B cell (primary cell): ENCODE measurements at places on chromosomes 12 and 14.

DNA sequence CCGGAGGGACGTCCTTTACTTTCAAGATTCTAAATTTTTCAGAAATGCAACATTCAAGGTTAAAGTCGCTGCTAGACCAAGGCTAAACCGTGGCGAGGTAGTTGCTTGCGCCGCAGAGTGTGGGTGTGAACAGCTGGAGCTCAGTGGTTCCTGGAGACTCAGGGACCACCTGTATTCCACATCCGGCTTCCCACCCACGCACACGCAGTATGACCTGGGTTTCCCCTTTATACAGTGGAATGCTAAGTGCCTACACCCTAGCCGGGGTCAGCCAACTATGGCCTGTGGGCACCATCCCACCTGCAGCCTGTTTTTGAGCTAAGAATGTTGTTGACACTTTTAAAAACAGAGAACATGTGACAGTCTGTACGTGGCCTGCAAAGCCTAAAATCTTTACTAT, 42.9 kb upstream of the TESC start:
- H3K4me3 ChIP-seq = no peak overlapping the region
- peaks cover 3% of the 10 kb centered on the region for H3K36me3 ChIP-seq
- DNase-seq = peak; percentile 46
- H3K27ac ChIP-seq = peak overlapping the region; percentile 43

DNA sequence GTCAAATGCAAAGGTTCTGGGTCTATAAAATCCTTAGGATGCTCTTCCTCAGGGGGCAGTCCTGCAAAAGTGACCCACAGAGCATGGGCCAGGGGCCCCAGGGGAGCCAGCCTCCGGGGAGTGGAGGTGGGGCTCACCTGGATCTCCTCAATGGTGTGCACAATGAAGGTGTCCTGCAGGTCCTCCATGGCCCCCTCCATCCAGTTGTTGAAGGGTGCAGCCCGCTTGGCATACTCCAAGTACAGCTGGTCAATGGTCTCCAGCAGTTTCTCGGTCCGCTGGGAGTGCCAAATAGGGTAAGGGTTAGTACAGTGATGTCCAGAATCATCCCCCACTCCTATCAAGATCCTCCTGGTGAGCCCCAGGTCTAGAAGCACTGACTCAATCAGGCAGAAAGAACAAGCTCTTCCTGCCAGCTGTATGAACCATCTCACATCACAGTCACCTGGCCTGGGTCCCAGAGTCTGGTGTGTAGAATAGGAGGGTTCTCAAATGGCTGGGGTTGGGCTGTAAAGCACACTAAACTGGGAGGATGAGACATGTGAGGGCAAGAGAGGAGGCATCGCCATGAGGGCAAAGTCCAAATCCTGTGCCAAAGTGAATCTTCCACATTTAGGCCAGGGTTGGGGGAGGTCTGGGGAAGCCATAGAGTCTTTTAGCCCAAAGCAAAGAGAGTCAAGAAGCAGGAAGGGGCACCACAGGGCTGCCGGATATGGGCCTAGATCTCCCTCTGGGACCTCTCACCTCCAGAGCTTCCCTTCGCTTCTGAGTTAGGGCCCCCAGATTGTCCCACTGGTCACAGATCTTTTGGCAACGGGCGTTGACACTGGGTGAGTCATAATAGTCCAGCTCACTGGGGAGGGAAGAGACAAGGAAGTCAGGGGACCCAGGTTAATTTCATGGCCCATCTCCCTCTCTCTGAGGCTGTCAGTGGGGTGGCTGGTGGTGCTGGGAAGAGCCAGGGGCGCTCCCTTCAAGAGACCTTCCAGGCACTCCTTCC, 91.5 kb upstream of the ZFP36L1 start:
- no peak overlapping the region for H3K27ac ChIP-seq
- no peaks in the 10 kb centered on the region for H3K27me3 ChIP-seq
- no peaks in the 10 kb centered on the region for H3K36me3 ChIP-seq

GRCh38 chr12:57780284-57780897, 2.2 kb upstream of the TSFM start:
- peaks cover 17% of the 10 kb centered on the region for H3K4me1 ChIP-seq
- no peaks in the 10 kb centered on the region for H3K27me3 ChIP-seq
- no peaks in the 10 kb centered on the region for H3K36me3 ChIP-seq

DNA sequence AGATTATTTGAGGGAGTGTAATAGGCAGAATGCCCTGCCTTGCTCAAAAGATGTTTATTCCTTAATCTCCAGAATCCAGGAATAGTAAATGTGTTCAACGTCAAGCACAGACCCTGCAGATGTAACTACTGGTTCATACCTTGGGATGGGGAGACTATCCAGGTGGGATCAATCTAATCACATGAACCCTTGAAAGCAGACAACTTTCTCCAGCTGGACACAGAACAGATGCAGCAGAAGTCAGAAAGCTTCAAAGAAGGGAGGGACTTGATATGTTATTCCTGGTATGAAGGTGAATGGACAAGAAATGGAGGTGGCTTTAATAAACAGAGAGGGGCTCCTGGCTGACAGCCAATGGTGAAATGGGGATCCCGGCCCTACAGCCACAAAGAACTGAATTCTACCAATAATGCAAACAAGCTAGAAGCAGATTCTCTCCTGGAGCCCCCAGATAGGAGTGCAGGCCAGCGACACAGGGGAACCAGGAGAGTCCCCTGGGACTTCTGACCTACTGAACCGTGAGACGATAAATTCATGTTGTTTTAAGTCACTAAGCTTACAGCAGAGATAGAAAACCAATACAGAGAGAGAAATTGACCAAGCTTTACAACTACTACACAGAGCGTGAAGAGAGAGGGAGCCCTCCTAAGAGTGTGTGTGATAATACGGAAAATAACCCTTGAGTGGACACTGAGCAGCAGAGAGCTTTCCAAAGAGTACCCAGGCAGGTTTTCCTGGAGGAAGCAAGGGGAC, 133.5 kb upstream of the TMEM132C start:
- H3K36me3 ChIP-seq = no peaks in the 10 kb centered on the region
- no peak overlapping the region for H3K27ac ChIP-seq
- H3K4me1 ChIP-seq = no peaks in the 10 kb centered on the region

GRCh38 chr12:99706736-99707473, 59.4 kb downstream of the GARIN6 start:
- no peak overlapping the region for H3K4me3 ChIP-seq
- no peak overlapping the region for H3K27ac ChIP-seq
- DNase-seq = no peak
- no peaks in the 10 kb centered on the region for H3K4me1 ChIP-seq
- H3K27me3 ChIP-seq = no peaks in the 10 kb centered on the region

GRCh38 chr14:76678244-76678800, 82.9 kb upstream of the VASH1 start:
- no peak for DNase-seq
- no peaks in the 10 kb centered on the region for H3K4me1 ChIP-seq
- H3K27ac ChIP-seq = no peak overlapping the region
- H3K4me3 ChIP-seq = no peak overlapping the region

DNA sequence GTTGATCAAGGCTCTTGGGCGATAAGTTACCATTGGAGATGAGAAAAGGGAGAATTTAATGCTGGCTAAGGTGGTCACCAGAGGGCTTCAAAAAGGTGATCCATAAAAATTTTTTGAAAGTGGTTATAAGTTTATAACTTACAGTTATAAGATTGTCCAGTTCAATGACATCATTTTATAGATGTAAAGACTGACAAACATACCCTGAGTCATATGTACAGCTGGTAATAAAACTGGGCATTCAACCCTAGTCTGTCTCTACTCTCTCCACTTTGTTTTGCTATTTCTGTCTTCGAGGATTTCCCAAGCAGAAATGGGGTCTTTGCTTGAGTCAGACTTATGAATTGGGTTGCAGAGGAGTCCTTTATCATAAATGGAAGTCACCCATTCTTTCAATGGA, 454.0 kb downstream of the SOX5 start:
- no peaks in the 10 kb centered on the region for H3K4me1 ChIP-seq
- no peak overlapping the region for H3K4me3 ChIP-seq
- H3K27me3 ChIP-seq = no peaks in the 10 kb centered on the region
- no peak for DNase-seq
- H3K36me3 ChIP-seq = no peaks in the 10 kb centered on the region

DNA sequence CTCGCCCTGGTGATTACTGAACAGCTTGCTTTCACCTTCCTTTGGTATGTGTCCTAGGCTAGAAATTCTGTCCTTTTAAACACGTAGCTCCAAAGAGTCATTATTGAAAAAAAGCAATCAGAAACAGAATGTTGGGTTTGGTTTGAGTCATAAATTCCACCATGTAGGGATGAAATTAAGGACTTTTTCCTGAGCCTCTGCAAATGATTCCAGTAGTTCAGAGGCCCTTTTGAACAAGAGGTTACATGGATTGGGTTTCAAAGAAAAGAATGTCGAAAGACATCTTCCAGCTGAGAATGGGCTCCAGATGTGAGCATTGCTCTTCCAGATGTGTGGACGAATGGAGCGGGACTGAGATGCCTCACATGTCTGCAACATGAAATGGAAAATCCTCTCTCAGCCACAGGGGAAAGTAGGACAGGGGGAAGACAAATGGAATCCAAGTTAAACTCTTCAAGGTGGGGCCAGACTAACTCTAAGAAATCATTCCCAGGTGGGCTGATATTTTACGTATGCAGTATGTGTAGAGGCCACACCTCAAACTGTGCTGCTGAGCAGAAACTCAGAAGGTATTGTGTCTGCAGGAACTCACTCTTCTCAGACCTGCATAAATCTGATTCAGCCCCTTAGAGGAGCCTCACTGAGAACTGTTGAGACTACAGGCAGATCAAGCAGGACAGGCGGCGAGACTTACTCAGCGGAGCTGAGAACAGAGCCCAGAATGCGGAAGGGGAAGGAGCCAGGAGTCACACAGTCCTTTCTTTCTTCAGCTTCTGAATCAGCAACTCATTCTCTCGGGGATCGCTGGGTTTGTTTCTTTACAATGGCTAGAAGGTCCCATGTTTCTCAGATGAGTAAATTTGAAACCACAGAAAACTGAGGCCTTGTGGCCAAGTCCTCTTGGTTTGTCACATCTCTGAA, 23.3 kb upstream of the EMP1 start:
- DNase-seq = peak; percentile 46
- no peak overlapping the region for H3K4me3 ChIP-seq
- H3K27me3 ChIP-seq = no peaks in the 10 kb centered on the region
- peaks cover 10% of the 10 kb centered on the region for H3K4me1 ChIP-seq
- no peaks in the 10 kb centered on the region for H3K36me3 ChIP-seq

DNA sequence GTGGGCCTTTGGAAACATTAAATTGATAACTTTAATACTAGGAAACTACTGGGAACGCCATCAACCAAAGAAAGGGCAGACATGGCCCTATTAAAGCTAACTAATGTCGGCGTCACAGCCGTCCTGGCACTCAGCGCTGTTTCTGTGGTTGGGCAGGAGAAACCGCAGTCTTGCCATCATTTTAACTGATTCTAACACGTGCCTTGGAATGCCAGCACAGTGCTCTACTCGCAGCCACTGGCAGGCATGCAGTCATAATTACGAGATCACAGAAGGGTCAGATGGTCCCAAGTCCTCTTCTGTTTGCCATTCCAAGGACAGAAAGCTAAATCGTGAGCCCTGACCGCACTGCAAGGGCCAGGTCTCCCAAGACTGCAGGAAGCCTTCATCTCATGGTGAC, 75.2 kb downstream of the RIMBP2 start:
- no peak overlapping the region for H3K27ac ChIP-seq
- no peak for DNase-seq
- H3K4me1 ChIP-seq = no peaks in the 10 kb centered on the region
- no peaks in the 10 kb centered on the region for H3K36me3 ChIP-seq

DNA sequence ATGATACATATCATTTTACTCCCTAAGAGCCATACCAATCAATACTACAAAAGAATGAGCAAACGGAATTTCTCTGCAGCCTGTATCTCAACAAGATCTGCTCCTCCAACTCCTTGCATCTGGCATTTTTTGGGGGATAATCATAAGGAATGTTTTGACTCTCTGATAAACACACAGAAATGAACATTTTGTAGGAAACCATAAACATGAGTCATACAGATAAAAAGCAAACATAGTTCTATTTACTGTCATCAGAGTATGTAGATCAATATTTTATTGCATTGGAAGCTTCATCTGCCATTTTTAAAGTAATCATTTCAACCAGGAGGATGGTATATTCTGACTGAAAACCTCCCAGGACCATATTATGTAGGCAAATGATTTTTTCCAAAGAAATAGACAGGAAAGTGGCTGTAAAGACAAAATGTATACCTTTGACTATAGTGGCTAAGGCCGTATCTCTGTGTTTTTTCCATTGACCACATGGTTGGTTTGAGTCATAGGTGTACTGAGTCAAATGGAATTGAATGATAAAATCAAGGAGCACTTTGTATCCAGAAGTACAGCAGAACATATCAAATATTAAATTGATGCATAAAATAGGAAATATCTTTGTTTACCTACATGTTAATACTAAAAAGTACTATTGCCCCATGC, 32.4 kb upstream of the CD69 start:
- no peaks in the 10 kb centered on the region for H3K27me3 ChIP-seq
- no peaks in the 10 kb centered on the region for H3K36me3 ChIP-seq
- DNase-seq = no peak
- no peak overlapping the region for H3K27ac ChIP-seq

- no peak overlapping the region for H3K4me3 ChIP-seq
- no peaks in the 10 kb centered on the region for H3K4me1 ChIP-seq
- no peak for DNase-seq
- H3K27ac ChIP-seq = no peak overlapping the region
- H3K36me3 ChIP-seq = no peaks in the 10 kb centered on the region
These were observed 178.9 kb upstream of the NRXN3 start for GRCh38 chr14:77991128-77991772.

DNA sequence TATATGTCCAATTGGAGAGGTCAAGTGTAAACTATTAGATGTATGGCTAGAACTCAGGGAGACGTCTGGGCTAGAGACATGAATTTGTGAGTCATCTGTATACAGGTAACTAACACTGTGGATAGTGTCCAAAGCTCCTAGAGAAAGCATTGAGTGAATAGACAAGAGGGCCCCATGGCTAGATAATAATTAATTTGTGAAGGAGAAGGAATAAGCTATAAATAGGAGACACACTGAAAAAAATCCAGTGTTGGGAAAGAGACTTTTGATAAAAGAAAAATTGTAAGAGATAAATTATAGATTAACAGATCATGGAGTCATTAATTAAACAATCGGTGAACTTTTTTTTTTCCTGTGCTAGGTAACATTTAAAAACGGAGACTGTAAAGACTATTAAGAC, 326.6 kb upstream of the PRICKLE1 start:
- no peak for DNase-seq
- H3K4me1 ChIP-seq = no peaks in the 10 kb centered on the region
- H3K27me3 ChIP-seq = no peaks in the 10 kb centered on the region
- H3K4me3 ChIP-seq = no peak overlapping the region
- no peak overlapping the region for H3K27ac ChIP-seq

GRCh38 chr12:4225571-4225970, 48.0 kb upstream of the CCND2 start:
- H3K4me3 ChIP-seq = no peak overlapping the region
- no peak for DNase-seq
- H3K27me3 ChIP-seq = no peaks in the 10 kb centered on the region
- H3K4me1 ChIP-seq = peaks cover 25% of the 10 kb centered on the region
- no peaks in the 10 kb centered on the region for H3K36me3 ChIP-seq

- H3K36me3 ChIP-seq = no peaks in the 10 kb centered on the region
- no peaks in the 10 kb centered on the region for H3K27me3 ChIP-seq
- H3K4me3 ChIP-seq = no peak overlapping the region
- H3K27ac ChIP-seq = no peak overlapping the region
- H3K4me1 ChIP-seq = no peaks in the 10 kb centered on the region
These were observed 265.8 kb downstream of the SLC16A7 start for GRCh38 chr12:59861635-59862034.
